Mesothelial cell of epicardium (in vitro differentiated cells): ENCODE measurements at places on chromosomes 2 and 18. TPM values are rescaled to one million over a fixed set of nuclear protein-coding genes. Genes with fewer than 3 reads are reported as not detected.

Gene CEBPZOS
- total RNA-seq, result not detected in 3 replicates

Gene TTR
- 2.2 TPM in 1 of 3 replicates, not detected in the others for total RNA-seq

DNA sequence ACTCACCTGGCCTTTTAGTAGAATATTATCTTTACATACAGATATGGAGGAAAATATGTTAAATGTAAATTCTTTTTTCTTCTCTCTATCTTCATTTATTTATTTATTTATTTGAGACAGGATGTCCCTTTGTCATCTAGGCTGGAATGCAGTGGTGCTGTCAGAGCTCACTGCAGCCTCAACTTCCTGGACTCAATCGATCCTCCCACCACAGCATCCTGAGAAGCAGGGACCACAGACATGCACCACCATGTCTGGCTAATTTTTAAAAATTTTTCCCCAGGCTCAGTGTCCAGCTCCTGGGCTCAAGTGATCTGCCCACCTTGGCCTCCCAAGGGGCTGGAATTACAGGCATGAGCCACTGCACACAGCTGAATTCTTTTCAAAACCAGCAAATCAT lies 20.3 kb downstream of the KYNU start:
- no peak for DNase-seq

GRCh38 chr2:229270551-229271410 lies at the start of gene PID1:
PID1 (minus strand) TSS chr2:229271287; CDS start chr2:229271043, 244 bp downstream.
- no peak for DNase-seq

DNA sequence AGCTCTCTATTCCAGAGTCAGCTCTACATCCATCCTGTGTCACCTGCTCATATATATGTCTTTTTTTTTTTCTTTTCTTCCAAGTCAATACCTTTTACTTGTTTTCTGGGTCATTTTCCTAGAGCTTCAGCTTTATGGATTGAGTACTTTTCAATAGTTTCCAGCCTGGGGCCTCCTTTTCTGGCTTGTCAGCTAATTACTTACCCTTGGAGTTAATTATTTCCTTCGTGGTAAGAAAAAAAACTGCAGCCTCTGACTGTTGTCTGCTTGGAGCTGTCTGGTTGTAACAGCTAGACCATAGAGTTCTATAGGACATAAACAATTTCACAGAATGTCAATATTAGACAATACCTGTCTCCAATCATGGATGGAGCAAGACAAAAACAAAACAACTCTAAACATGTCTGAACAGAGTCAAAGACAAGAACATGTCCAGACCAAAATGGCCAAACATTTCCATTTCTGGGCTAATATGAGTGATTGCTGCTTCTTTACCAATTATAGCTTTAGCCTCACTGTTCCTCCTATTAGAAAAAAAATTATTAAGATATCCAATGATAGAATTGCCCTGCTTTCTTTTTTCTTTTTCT lies 643.1 kb downstream of the SLC4A3 start:
- DNase-seq, result no peak
